ENCODE measurements at places on chromosomes 3 and 15. TPM values are rescaled to one million over a fixed set of nuclear protein-coding genes. Genes with fewer than 3 reads are reported as not detected.

GRCh38 chr15:73882761-73883419 is 9.5 kb downstream of the TBC1D21 start:
- no peak for DNase-seq

GRCh38 chr15:63366451-63366850 is 15.2 kb downstream of the CA12 start:
- DNase-seq, result no peak

DNA sequence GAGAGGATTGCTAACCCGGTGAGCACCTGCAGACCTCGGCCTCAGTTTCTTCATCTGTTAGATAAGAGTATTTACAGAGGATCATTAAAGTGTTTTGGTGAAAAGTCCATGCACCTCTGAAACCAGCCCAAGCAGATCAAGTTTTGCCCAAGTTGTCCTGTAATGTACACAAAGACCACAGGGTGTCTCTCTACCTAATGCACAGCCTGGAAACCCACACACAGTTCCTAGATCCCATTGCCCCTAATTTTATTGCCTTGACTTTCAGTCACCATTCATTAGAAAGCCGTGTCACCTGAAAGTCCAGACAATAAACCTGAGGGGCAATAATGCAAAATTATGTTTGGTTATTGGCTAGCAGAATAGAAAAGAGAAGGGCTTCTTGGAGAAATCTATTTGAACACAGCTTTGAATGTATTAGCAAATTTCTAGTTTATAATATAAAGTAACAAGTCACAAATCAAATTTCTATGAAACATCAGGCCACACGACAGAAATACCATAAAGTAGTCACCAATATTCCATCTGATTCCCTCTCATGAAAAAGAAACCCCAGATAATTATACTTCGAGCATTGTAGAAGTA is 161.3 kb upstream of the SLC2A2 start:
- peak; percentile 43 for DNase-seq

DNA sequence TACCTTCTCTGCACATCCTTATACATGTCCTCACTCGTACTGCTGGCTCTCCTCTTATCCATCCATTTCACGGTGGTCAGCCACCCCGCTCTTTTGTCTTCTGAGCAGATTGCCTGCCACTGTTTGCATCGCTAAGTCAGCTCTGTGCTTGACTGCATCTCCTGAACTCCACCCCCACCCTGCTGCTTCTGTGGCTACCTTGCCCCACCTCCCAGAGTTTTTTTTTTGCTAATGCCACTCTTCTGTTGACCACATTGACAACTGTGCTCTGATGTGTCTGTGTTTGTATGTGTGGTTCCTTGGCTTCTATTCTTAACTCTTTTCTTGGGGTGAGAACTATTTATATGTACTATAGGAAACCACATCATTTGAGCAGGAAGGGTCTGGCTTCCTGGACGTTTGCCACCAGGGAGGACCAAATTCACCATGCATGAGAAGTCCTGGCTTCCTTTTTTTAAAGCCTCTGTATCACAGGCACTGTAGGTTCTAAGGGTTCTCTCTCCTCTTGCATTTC is 12.8 kb upstream of the MTMR10 start:
- DNase-seq, result peak; percentile 50

DNA sequence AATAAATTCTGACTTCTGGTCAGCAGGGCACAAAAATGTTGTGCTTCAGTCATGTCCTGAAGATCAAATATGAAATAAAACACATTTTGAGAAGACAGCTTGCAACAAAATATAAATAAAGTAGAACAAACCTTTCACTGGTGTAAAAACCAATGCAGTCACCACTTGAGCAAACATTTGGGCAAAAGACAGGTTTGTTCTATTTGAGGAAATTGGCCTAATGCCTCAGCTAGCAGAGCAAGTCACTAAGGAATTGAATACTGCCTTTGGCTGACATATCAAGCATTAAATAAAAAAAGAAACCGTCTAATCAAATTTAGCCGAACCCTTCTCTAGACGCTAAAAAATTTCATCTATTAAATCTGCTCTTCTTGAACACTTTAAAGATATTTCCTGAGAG is 475.4 kb upstream of the CNTN3 start:
- no peak for DNase-seq

DNA sequence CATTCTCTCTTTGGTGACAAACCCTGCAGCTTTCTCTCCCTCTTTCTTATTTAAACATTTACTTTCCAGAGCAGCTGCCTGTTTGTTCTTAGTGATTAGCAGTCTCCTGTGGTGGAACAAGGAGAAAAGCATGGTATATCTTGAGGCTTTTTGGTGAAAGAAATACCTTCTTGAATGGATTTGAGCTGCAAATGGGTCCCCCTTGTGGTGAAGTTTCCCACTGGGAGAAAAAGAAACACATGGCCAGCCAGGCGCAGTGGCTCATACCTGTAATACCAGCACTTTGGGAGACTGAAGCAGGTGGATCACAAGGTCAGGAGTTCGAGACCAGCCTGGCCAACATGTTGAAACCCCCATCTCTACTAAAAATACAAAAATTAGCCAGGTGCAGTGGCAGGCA is 48.3 kb upstream of the ACP3 start:
- peak; percentile 14 for DNase-seq

- DNase-seq, result peak; percentile 81
Observed at GRCh38 chr15:28977377-28978010, 91.7 kb downstream of the APBA2 start.

GRCh38 chr15:100335335-100335999 is 6.3 kb downstream of the ADAMTS17 start:
- peak; percentile 50 for DNase-seq

GRCh38 chr15:64519897-64520296 is 59.5 kb downstream of the ZNF609 start:
- DNase-seq, result no peak

- no peak for DNase-seq
Observed at GRCh38 chr3:141356046-141356445, 12.3 kb upstream of the ZBTB38 start.

GRCh38 chr3:67866571-67866970 is 212.2 kb upstream of the SUCLG2 start:
- DNase-seq, result no peak

GRCh38 chr3:99958222-99958912 is 140.7 kb downstream of the CMSS1 start:
- DNase-seq, result no peak

DNA sequence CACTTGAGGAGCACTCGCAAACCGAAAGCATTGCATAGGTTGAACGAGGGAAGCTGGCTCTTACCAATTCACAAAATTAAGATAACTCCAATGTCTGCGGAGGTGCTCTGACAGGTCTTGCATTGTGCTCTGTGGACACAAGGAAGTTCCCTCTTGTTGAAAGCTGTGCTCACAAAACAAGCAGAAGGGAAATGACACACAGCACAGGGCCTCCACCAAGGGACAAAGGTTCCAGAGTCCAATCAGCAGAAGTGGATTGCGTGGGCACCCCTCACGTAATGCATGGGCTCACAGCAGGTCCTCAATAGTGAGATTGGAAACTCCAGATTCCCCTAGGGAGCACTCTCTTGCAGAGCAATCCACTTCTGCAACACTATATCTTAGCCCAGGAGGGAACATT is 89.9 kb downstream of the ATP10A start:
- DNase-seq, result no peak

- DNase-seq, result no peak
Observed at GRCh38 chr15:77180757-77181156, 109.8 kb upstream of the TSPAN3 start.

DNA sequence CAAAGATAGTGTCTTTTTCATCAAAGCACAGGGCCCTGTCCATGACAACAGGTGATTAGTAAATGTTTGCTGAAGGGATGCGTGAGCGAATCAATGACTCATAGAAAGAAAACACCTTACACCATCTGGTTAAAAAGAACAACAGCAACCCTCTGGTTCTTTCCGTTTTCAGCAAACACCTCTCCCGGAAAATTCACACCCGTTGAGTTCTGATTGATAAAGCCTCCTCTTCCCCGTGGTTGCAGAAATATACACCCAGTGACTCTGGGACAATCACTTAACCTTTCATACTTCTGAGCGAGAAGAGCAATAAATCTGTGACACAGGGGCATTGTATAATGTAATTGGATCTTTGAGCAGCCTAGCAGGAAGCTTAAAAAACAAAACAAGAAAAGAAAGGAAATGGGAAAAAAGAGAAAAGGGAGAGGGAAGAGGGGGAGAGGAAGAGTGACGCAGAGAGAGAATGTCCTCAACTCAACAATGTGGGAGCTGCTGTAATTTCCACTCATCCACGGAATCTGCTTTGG is 37.6 kb downstream of the ADAMTS9 start:
- no peak for DNase-seq

GRCh38 chr3:35946121-35946853 is 307.0 kb downstream of the ARPP21 start:
- DNase-seq, result peak; percentile 23

GRCh38 chr3:170523248-170523647 is 62.6 kb downstream of the SLC7A14 start:
- DNase-seq, result no peak

Gene SECISBP2L
- 46.5 TPM for total RNA-seq

Gene TNFAIP8L3
- total RNA-seq, result 6.3 TPM

Gene HDGFL3
- total RNA-seq, result 25.8 TPM

Gene ZNF80
- 2.4 TPM for total RNA-seq

Gene CHRNA7
- total RNA-seq, result 14.4 TPM

Data from umbilical cord (tissue), 2 donors.